ENCODE measurements at places on chromosomes 12 and 14. TPM values are rescaled to one million over a fixed set of nuclear protein-coding genes. Genes with fewer than 3 reads are reported as not detected.

The SMIM41 gene
- not detected for total RNA-seq

The EML5 gene
- 3.3 TPM for total RNA-seq

The LRRC9 gene
- 0.27 TPM for total RNA-seq

The HOXC11 gene
- 0.40 TPM for total RNA-seq

The FBRSL1 gene
- 484 TPM for total RNA-seq

The MDP1 gene
- 17.5 TPM for total RNA-seq

The PELI2 gene
- total RNA-seq = 15.3 TPM

The KRT79 gene
- not detected for total RNA-seq

The ADCY4 gene
- 12.1 TPM for total RNA-seq

The PLD4 gene
- total RNA-seq = not detected

The GNB3 gene
- 0.94 TPM for total RNA-seq

The RERG gene
- total RNA-seq = 2.3 TPM

The DPF3 gene
- 11.1 TPM for total RNA-seq

The ETFBKMT gene
- 3.9 TPM for total RNA-seq

The SRRM4 gene
- not detected for total RNA-seq

The AKAP5 gene
- total RNA-seq = 2.3 TPM

The HOXC9 gene
- not detected for total RNA-seq

The TRPV4 gene
- 0.57 TPM for total RNA-seq

The FAM181A gene
- not detected for total RNA-seq

The IKBIP gene
- 3.8 TPM for total RNA-seq

The SMIM10L1 gene
- 6.8 TPM for total RNA-seq

The LYZ gene
- total RNA-seq = 107 TPM

The KLHL28 gene
- 7.4 TPM for total RNA-seq

The PAN2 gene
- 114 TPM for total RNA-seq

The PLEK2 gene
- total RNA-seq = 40.3 TPM

The IL31 gene
- not detected for total RNA-seq

The VRTN gene
- not detected for total RNA-seq

The FOXN4 gene
- not detected for total RNA-seq

The IL26 gene
- total RNA-seq = not detected

The CCDC184 gene
- not detected for total RNA-seq

The CPNE6 gene
- 1.9 TPM for total RNA-seq

The SERPINA3 gene
- total RNA-seq = 26.1 TPM

The GALNT8 gene
- 17.7 TPM for total RNA-seq

The FAM222A gene
- total RNA-seq = 3.9 TPM

Measured in Peyer's patch (tissue), 4 donors.